ENCODE measurements at places on chromosomes 16 and 17.
A peak's percentile ranks its signal among the peaks of the same experiment; 100 is the strongest.

DNA sequence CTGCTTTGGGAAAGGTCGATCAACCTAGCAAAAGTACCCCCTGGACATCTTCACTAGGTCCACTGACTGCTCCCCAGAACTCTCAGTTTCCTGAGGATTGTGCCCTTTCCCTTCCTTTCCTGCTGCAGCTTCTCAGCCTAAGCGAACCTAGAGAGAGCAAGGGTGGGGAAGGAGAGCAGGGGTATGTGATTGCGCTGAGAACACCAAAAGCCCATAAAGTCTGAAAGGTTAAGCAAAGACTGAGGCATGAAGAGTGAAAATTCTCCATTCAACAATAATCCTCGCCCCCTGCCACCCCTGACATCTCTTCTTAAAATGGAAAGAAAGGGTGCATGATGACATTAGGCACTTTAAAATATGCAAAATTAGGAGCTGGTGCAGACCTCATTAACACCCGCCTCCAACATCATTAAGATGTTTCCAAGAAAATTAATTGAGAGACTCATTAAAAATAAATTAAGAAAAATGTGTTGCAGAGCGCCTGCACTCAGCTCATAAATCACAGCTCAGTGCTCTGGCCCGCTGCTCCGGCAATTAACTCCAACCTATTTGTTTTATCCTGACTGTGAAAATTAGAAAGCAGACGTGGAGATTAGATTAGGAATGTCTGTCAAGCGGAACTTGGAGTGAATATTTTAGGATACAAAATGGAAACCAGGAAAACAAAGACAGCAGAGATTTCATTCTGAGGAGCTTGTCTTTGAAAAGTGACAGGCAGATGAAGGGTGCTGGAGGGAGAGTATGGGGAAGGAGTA lies 49.1 kb upstream of the PMFBP1 start:
- no peak for DNase-seq

- DNase-seq, result no peak
These were observed 221.9 kb upstream of the GSE1 start for GRCh38 chr16:85391175-85391707.

DNA sequence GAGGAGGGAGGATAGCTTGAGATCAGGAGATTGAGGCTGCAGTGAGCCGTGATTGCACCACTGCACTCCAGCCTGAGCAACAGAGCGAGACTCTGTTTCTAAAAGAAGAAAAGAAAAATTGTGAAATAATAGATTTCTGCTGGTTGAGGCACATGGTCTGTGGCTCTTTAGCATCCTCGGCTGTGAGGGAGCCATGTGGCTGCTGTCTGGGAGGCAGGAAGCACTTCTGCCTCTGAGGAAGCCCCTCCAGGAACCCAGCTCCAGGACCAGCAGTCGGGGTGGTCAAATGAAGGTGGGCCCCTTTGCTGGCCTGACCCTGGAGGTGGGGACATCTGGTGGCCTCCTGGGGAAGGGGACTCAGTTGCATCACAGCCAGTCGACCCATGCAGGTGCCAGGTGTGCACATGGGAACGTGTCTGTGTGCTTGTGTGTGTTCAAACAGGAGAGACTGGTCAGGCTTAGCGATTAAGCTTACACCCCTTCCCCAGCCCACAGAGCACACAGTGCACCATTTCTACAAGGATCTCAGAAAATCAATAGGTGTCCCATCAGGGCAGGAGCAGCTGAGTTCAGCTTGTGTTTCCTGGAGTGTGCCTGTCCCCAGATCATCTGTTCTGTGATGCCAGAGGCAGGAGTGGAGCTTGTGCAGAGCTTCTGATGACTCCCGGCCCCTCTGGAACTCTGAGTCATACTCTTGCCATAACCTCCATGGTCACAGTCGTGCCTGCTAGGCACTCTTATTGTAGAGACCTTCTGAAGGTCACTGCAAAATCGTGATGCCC lies 24.3 kb upstream of the MGAT5B start:
- DNase-seq, result no peak

GRCh38 chr17:45640141-45640850 lies 143.8 kb upstream of the CRHR1 start:
- DNase-seq, result peak; percentile 68

DNA sequence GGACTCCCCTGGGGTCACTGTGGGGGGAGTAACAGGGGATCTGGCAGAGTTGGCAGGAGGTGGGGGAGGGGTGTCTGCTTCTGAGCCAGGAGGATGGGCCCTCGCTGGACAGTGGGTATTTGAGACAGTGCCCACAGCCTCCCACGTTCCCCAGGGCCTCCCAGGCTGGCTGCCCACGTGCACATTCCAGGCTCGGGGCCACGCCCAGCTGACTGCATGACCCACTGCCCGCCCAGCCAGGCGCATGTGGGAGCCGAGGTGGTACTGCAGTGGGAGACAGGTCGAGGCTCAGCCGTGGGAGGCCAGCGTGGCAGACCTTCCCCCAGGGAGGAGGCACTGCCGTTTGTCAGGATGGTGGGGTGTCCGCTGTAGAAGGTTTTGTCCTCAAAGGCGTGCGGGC lies 38.8 kb downstream of the BAHCC1 start:
- DNase-seq, result no peak

DNA sequence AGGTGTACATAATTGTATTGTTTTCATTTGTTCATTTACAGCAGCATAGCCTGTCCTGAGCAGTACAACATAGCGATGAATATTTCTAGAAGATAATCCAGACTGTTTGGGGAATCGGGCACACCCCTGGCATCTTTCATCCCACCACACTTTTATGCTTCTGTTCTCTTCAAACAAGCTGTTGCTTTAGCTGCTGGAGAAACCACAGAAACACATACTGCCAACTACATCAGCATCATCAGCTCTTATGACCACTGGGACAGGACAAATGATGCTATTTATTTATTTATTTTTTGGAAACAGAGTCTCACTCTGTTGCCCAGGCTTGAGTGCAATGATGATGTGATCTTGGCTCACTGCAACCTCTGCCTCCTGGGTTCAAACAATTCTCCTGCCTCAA lies 22.6 kb upstream of the HAPSTR1 start:
- no peak for DNase-seq

DNA sequence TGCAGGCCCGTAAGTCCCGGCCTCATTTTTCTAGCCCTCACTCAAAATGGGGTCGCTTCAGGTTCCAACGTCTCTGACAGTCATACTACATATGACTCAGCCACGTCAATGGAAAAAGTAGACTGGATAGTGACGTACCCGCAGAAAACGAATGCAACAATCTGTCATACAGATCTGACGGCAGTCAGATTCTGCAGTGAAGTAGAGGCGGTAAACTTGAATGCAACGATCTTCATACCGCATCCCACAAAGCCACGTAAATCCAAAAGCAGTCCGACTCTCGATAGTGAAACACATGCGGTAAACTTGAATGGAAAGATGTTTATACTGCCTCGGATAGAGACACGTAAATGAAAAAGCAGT lies 38.4 kb upstream of the ARL4D start:
- peak; percentile 59 for DNase-seq

- no peak for DNase-seq
These were observed 13.3 kb downstream of the GSE1 start for GRCh38 chr16:85626191-85626981.

GRCh38 chr17:65783845-65784334 lies 222.4 kb upstream of the AXIN2 start:
- DNase-seq, result no peak
